ENCODE measurements at places on chromosomes 3 and 15.

- no peak for DNase-seq
Observed at GRCh38 chr15:66389859-66390381, 3.2 kb downstream of the MAP2K1 start.

GRCh38 chr15:98444138-98444537, 204.2 kb upstream of the IGF1R start:
- no peak for DNase-seq

DNA sequence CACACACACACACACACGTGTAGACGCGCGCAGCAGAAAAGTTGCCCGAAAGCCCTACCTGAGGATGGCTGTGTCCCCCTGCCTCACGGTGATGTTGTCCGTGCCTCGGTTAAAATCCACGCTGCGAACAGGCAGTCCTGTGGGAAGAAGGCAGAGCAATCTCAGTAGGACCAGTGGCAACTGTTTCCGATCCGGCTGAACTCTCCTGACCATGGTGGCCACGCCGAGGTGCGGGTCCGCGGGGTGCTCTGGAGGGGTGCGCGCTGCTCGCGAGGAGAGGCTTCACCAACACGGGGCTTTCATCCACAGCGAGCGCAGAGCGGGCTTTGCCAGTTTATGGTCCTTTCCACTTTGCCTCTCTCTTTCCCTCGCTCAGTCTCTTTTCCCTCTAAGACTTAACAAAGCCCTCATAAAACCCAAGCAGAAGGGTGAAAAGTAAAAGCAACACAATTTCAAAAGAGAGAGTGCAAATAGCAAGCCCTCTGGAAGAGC, 422 bp downstream of the LSAMP start:
- DNase-seq, result no peak

DNA sequence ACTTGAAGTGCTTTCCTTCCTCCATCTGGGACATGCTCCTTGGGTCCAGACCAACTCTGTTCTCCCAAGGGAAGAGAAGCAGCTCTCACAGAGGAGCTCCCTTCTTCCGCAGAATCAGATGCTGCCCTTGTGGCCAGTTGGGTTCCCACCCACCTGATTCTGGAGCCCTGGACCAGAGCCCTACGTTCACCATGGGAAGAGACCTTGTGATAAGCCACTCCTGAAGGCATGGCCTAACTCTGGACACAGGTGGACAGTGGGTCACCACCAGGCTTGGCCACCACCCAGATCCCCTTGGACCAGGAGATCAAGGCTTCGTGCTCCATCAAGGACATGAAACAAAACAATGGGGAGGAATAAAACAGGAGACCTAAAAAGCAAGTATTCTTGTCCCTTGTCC, 172.2 kb downstream of the RPLP1 start:
- no peak for DNase-seq

DNA sequence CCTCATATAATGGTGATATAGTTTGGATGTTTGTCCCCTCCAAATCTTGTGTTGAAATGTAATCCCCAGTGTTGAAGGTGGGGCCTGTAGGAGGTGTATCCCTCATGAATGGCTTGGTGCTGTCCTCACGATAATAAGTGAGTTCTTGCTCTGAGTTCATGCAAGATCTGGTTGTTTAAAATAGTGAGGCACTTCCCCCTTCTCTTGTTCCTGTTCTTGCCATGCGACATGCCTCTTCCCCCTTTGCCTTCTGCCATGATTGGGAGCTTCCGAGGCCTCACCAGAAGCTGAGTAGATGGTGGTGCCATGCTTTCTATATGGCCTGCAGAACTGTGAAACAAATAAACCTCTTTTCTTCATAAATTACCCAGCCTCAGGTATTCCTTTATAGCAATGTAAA, 39.2 kb downstream of the REC114 start:
- no peak for DNase-seq

GRCh38 chr3:11415099-11415498, 142.9 kb downstream of the ATG7 start:
- no peak for DNase-seq

- no peak for DNase-seq
Observed at GRCh38 chr15:57495041-57495440, 96.7 kb upstream of the MYZAP start.

- DNase-seq, result no peak
Observed at GRCh38 chr3:84194029-84194428, 764.8 kb upstream of the CADM2 start.

GRCh38 chr3:25038922-25039321, 389.1 kb upstream of the RARB start:
- DNase-seq, result no peak

DNA sequence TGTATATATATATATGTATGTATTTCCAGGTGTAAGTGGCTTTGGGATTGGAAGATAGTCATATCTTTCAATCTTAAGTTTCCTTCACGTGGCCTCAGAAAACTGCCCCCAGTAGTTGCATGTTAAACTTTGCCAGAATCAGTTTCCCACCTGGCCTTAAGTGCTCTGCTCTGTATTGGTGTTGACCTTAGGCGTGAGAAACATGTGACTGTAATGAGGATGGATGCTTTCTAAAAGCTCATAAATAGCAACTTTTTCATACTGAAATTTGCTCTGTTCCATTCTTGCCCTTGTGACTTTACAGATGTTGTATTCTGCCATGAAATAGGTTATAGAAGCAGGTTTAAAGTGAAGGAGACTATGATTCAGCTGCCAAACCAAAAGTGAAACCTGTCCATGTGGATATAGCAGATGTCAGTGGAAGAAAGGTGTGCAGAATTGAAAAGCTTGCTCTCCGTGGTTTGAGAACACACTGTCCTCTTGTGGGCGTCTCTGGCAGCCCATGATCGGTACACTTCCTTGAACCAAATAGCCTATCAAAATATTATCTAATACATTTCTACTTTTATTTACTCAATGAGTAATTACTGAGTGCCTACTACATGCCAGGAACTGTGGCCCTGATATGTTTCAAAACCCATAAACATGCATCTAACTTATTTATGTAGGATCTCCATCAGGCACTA, 15.8 kb downstream of the SCG5 start:
- no peak for DNase-seq

DNA sequence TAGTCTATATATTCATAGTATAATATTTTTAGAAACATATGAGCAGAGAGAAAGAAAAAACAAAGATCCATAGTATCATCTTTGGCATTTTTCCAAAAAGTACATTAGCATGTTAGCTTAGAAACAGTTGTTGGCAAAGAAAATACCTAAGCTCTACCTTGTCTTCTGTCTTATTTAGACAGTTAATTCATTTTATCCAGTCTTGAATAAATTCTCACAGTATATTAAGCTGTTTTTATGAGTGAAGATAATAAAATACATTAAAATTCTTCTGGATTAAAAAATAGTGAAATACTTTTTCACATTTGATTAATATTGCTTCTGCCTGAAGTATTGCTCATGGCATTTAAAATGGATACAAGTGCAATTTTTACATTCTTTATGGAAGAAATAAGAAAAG, 145.2 kb downstream of the ZIC1 start:
- DNase-seq, result no peak

GRCh38 chr3:49715611-49716121, 3.8 kb downstream of the AMIGO3 start:
- DNase-seq, result no peak

GRCh38 chr3:140166861-140167599, 232.0 kb downstream of the CLSTN2 start:
- DNase-seq, result no peak

DNA sequence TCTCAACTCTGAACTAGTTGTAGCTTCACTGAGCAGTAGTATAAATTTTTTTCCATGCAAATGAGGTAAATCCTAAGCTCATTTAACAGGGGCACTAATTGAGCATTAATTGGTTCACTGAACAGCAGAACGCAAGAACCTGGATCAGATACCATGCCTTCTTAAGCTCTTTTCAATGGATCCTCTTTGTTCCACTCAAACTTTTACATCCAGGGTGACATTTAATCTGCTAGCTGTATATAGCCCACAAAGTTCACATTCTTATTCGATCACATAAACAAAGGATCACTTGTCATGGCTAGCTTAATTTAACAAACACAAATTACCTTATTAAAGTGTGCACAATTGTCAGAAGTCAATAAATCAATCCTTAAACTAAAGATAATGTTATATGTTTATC, 281.6 kb downstream of the CNTN6 start:
- no peak for DNase-seq

- no peak for DNase-seq
Observed at GRCh38 chr3:124048967-124049798, 57.3 kb upstream of the ROPN1 start.

- no peak for DNase-seq
Observed at GRCh38 chr3:8403996-8404395, 97.6 kb upstream of the LMCD1 start.

DNA sequence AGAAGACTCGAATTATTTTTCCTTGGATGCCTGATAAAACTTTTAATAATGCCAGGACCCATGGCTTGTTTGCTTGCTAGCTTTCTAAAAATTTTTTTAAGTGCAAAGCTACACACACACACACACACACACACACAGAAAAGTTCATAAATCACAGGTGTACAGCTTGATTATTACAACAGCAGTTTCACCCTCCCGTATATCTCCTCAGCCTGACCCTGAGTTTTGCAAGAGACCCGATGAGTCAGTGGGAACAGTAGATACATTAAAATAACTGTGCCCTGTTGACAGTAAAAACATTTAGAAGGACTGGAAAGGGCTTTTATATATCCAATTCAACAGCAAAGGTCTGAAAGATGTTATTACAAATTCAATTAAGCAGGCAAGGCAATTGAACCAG, 46.7 kb downstream of the EMC4 start:
- no peak for DNase-seq

DNA sequence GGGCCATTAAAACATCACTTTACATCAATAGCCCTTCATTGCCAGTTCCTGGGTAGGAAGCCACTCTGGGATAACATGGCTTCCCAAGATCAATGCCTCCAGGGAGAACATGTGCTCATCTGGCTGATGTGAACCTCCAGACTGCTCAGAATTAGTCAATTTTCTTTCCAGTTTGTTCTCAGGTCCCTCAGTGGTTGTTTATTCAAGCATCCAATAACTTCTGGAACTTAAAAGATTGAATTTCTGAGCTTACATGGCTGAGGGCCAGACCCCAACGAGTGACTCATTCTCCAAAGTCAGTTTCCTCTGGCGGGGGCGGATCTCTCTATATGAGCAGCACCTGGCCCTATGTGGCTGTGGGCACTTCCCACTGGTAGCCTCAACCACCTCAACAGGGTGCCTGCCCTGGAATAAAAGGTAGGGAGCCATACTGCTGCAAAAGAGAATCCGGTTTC, 34.0 kb downstream of the LYZL4 start:
- no peak for DNase-seq

- no peak for DNase-seq
Observed at GRCh38 chr3:9837701-9838582, 5.9 kb downstream of the RPUSD3 start.

DNA sequence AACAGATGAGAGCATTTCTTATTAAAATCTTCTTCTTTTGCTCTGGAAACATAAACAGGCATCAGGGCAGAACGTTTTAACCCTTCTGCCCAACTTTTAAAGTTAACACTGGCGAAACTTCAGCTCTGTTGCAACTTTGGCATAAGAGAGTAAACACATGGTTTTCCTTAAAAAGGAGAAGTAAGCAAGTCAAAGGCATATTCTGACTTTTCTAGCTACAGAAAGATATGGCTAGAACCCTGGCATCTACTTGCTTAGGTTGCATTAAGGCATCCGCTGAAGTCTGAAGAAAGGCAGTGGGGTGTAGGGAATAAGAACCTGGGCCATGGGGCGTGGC, 13.3 kb upstream of the IL16 start:
- DNase-seq, result no peak

DNA sequence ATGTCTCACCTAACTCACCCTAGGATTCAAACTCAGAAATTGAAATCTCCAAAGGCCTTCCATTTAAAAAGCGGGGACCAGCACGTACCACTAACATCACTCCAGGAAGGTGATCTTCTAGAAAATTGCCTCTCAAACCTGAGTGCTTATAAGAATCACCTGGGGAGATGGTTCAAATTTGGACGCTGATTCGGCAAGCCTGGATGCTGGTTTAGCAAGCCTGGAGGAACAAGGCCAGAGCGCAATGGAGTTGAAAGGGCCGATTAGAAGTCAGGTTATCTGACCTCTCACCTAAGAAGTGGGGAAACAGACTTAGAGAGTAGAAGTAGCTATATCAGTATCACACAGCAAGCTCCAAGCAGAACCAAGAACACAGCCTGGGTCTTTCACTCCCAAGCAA, 68.2 kb downstream of the SSUH2 start:
- no peak for DNase-seq

- no peak for DNase-seq
Observed at GRCh38 chr3:163863146-163863545, 1215.2 kb downstream of the SI start.

DNA sequence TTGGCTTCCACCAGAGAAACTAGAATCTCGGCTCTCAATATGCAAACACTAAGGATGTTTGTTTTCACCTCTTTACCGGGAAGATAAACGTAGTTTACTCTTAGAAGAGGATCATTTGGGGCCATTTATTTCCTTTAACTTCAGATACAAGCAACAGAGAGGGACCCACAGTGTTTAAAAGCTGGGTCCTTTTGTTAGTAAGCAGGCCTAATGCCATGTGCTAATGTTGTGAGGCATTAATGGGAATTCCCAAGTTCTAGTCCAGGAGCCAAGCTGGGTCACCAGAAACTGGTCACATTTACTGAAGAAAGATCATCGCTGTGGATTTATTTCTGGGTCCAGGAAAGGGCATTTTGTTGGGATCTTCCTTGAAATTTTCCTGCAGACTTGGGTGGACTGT, 78.1 kb upstream of the ADAMTS9 start:
- DNase-seq, result no peak

- DNase-seq, result no peak
Observed at GRCh38 chr3:25603703-25604102, 61.0 kb downstream of the TOP2B start.

- DNase-seq, result no peak
Observed at GRCh38 chr3:126530171-126531050, 6.5 kb downstream of the CHST13 start.

DNA sequence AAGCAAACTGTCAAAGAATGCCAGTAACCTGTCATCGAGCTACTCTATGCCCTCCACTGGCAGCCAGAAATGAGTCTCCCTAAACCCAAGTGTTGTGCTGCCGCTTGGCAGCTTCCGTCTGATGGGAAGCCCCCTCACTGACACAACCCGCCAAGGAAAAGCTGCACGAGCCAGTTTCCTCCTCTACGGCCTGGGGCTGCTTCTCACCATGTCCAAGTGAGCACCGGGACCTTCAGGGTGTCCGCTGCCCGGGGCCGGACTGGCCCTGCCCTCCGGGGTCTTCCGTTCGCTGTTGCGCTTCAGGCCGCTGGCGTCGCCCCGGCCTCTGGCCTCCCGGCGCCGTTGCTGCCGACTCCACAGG, 490 bp downstream of the TOMM70 start:
- no peak for DNase-seq

DNA sequence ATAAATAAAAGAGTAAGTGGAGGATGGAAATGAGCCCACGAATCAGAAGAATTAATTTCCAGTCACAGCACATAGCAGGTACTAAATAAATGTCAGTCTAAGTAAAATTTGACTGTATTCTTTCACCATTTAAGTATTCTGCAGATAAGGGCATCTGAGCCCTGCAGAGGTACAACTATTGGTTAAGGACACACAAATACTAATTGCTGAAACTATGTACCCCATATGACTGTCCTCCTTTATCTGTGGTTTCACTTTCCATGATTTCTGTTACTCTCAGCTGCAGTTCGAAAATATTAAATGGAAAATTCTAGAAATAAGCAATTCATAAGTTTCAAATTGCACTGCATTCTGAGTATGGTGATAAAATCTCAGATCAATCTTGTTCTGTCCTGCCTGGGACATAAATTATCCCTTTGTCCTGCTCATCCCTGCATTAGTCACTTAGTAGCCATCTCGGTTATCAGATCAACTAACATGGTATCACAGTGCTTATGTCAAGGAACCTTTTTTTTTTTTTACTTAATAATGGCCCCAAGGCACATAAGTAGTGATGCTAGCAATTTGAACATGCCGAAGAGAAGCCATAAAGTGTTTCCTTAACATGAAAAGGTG, 95.1 kb downstream of the LSAMP start:
- DNase-seq, result no peak
